ENCODE measurements at places on chromosomes 1 and 21. TPM values are rescaled to one million over a fixed set of nuclear protein-coding genes. Genes with fewer than 3 reads are reported as not detected.

DNA sequence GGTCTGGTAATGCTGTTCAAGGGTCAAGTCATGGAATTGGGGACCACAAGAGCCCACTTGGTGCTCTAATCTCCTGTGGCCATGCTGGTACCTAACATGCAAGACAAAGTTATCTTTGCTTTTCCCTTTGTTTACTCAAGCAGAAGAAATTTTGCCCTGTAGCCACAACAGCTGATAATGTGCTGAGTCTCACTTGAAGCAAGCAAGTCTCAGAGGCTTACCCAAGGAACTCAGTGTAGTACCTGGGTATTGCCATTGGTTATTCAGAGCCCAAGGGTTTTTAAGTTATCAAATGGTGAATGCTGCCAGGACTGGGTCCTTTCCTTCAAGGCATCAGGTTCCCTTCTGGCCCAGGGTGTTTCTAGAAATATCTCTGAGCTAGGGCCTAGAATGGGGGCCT lies 198.9 kb upstream of the RNPC3 start:
- DNase-seq: no peak

HORMAD1 gene
- not detected for total RNA-seq

DNA sequence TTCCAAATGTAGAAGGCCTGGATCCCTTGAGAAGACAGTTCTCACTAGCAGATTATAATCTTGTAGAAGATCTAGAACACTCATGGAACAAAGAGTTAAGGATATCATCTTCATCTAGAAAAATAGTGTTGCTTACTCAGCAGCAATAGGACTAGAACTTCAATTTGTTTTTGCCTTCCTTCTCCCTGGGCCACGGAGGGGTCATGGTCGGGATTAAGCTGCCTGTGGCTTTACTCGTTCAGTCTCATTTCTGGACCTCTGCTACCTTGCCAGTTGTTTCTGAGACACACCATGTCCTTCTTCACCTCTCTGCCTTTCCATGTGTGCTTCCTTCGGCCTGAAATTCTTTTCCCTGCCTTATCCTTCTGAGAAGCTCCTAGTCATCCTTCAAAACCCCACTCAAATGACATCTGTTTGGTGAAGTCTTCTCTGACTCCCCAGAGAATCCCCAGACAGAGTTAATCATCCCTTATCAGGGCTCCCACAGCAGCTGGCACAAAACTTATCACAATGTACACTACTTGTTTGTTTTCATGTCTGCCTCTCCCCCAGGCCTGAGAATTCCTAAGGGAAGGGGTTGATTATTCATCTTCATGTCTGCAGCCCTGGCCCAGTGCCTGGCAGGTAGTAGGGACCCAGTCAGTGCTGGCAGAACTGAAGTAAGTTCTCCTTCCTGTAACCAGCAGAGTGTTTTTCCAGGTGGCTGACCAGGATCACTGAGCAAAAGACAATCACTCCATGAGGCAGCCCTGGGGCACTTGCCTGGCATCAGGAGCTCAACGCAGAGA lies 15.5 kb upstream of the SNX27 start:
- peak; percentile 91 for DNase-seq

- DNase-seq: no peak
These were observed 55.8 kb upstream of the SELENON start for GRCh38 chr1:25744140-25744581.

LCE1F gene
- total RNA-seq: not detected

DNA sequence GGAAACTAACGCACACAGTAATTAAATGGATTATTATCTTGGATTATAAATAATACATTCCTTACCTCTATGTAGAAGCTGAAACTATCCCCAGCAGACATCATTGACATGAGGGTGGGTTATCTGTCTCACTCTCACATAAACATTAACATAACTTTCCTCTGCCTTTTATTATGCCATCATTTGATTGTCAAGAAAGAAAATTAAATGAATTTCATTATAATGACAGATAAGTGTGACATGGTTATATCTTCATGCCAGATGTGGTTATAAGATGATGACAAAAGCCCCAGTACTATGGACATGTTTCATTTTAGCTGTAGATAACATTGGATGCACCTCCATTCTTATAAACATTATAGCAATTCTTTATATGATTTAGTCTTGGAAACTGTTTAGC lies 476.5 kb downstream of the KCNT2 start:
- no peak for DNase-seq

TOE1 gene
- total RNA-seq: 11.5 TPM

DNA sequence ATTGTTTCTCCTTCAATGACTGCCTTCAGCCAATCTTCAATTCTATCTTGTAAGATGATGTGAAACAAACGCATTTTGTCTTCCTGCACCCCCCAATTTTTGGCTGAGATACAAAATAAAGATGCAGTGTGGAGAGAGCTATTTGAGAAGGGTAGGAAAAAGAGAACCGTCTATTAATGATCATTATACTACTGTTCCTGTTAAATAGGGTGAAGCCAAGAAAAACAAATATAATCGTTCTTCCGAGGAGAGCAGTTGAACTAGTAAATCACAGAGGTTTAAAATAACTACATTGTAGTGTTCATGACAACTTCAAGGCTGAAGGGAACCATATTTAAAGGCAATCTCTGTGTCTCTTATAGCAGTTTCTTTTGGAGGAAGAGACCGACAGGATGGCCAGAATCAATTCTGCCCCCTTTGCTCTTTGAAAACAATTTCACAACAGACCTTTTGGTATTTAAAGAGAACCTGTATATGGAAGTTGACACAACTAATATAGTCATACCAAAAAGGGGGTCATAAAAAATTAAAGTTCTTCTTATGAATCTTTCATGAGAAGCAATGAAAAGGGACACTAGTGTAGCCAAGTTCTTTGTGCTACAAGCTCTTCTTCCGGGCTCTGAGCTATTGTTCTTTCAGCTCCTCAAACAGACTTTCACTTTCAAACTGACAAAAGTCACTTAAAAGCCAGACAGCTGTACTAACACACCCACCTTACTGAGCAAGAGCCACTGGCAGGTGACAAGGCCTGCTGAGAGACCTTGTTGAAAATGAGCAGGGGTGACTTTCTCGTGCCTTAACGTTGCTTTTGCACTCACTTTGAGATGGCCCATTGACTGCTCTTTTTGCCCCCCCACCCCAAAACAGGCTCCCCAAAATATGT lies 30.9 kb downstream of the PROX1 start:
- DNase-seq: no peak

DNA sequence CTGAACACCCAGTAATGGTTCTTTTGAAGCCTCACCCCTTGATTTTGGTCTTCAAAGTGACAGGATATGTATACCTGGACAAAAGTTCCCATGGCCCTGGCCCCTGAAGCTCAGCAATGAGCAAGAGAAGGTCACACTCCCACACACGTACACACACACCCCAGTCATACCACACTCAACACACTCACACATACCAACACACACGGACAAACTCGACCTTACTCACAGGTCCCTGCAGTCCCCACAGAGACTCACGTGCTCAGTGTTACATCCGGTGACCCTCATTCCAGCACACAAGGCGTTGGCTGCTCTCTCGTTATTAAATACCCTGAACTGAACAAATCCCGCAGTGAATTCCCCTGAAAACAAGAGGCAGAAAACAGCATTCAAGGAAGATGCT lies 5.9 kb downstream of the ITLN1 start:
- DNase-seq: no peak

DNA sequence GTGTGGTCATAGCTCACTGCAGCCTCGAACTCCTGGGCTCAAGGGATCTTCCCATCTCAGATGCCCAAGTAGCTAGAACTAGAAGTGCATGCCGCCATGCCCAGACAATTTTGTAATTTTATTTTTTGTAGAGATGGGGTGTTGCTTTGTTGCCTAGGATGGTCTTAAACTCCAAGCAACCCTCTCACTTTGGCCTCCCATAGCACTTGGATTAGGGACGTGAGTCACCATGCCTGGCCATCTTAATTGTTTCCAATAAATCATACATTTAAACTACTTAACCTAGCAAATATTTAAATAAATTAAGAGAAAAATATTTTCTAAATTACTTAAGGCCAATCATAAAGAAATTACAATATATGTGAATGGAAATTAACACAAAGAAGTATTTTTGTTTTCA lies 35.1 kb upstream of the ADGRL4 start:
- DNase-seq: no peak

CASZ1 gene
- 0.58 TPM for total RNA-seq

- peak; percentile 60 for DNase-seq
These were observed 4.2 kb downstream of the STXBP3 start for GRCh38 chr1:108750476-108751181.

- DNase-seq: no peak
These were observed 41.5 kb downstream of the DTL start for GRCh38 chr1:212077028-212077427.

DNA sequence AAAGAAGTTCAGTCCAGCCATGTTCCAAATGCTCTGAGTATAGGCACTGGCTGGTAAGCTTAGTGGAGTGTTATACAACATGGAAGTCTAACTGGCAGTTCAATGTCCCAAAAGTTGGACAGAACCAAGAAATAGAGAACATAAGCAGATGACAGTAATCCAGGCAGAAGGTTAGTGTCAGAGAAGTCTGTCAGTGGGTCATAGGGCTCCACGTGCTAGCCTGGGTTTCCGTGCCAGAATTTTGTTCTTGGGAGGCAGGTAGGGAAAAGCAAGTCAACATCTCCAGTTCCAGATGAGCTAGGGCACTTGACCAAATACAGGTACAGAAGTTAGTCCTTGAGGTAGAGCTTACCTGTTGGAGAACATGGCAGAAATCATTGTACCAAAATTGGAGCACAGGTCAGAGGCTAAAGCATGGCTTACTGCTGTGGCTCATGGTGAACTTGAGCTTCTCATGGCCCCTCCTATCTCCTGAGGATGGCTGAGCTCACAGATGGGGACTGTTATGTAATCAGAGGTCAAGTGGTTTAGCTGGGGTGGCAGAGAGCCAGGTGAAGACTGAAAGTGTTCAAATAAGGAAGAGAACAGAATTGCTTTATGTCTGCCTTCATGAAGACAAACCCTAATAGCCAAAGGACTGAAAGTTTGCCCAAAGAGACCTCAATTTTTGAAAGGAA lies 170.8 kb downstream of the NFIA start:
- DNase-seq: peak; percentile 45

- no peak for DNase-seq
These were observed 12.6 kb downstream of the PYCR2 start for GRCh38 chr1:225911191-225912130.
